CD4-positive, alpha-beta T cell treated with Interferon gamma for 1 hour (primary cell): ENCODE measurements at places on chromosomes 7 and 10.

- DNase-seq, result no peak
Measured at GRCh38 chr10:131311661-131312477, at the start of gene TCERG1L. TSS of gene TCERG1L (minus strand) at chr10:131311721. CDS start at chr10:131311635, 86 bp downstream.

DNA sequence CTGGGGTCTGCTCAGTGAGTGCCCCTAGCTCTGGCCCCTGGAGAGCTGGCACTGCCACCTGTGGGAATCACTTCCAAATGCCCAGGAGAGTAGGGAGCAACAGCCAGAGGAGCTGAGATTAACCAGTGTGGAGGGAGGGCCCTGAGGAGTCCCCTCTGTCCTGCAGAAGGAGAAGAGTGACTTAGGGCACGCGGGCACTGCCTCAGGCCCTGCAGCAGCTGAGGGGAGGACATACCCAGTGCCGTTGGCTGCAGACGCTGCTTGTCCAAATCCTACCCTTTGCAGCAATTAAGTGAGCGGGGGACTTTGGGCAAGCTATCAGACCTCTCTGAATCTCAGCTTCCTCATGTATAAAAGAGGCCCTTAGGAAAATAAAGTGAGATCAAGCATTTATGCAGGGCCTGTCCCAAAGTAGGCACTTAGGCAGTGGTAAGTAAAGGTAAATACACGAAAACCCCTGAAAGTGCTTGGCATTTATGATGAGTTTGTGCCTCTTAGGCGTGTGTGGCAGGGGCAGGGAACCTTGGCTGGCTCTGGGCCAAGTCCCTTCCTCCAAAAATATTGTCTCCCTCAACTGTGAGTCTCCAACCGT lies 16.9 kb downstream of the PRF1 start:
- no peak for DNase-seq

GRCh38 chr7:123209786-123210185 lies 10.0 kb upstream of the SLC13A1 start:
- no peak for DNase-seq

DNA sequence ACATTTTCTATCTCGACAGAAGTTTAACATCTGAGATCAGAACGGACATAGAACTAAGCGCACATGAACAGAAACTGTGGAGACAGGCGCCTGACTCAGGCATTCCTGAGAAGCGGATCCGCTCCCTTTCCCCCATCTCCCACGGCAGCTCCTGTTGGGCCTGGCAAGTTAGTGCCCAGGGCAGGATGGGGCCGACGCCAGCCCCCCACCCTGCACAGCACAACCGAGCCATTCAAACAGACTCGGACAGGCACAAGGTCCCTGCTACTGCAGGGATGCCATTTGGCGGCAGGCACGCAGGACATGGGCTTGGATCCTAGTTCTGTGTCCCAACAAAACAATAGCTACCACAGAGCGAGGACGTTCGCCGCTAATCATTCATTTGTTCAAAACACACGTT lies 271.8 kb downstream of the USP6NL start:
- DNase-seq, result no peak

DNA sequence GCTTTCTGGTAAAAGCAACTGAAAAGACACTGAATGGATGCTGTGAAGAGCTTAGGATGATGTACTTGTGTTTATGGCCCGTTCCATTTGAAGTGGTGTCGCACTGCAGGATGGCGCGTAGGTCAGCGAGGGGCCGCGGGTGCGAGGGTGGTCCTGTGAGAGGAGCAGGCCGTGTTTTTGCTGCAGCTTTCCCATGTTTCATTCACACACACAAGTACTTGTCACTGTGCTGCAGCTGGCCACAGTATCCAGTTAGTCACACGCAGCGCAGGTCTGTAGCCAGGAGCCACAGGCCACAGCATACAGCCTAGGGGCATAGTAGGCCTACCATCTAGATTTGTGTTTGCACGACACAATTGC lies 23.2 kb downstream of the WIPI2 start:
- no peak for DNase-seq

DNA sequence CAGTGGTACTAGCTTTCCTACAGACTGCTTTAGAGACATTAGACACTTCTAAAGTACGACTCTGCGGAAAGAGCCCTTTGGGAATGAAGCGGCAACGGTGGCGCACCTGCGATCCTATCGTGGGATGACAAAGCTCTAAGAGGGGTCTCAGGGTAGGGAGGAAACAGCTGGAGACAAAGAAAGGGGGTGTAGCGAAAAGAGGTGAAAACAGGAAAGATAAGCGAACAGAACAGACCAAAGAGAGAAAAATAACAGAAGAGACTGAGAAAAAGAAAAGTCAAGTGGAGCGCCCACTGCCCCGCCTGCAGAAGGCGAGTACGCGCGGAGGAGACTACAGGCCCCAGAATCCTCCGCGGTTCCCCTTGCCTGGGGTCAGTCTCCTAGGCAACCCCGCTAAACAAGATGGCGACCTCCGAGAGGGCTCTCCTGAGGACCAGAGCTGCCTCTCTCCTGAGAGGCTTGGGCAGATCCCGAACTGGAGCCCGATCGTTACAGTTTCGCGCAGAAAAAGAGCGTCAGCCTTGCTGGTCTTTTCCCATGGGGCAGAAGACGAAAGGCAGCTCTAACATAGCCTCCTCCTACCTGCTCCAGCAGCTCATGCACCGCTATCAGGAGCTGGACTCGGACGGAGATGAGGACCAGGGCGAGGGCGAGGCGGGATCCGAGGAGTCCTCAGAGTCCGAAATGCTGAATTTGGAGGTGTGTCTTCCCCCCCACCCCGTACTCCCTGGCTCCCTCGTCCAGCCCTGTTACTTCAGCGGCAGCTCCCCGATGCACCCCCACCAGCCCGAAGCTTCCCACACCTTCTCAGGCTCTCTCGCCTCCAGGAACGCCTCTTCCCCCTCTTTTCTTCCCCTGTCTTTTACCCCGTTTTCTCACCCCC lies at the start of gene LRGUK:
Gene LRGUK (plus strand): TSS at position 375 of the 883 bp plus-strand sequence. CDS start 28 bp downstream, at position 403.
- DNase-seq, result peak; percentile 82

GRCh38 chr10:15331461-15331860 lies 39.6 kb downstream of the FAM171A1 start:
- no peak for DNase-seq

- DNase-seq, result peak; percentile 17
Measured at GRCh38 chr7:97971120-97971989, 18.6 kb downstream of the OCM2 start.

DNA sequence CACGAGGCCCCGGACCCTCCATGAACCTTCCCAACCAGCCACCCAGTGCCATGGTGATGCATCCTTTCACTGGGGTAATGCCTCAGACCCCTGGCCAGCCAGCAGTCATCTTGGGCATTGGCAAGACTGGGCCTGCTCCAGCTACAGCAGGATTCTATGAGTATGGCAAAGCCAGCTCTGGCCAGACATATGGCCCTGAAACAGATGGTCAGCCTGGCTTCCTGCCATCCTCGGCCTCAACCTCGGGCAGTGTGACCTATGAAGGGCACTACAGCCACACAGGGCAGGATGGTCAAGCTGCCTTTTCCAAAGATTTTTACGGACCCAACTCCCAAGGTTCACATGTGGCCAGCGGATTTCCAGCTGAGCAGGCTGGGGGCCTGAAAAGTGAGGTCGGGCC lies 90.6 kb upstream of the PDCD4 start:
- no peak for DNase-seq

DNA sequence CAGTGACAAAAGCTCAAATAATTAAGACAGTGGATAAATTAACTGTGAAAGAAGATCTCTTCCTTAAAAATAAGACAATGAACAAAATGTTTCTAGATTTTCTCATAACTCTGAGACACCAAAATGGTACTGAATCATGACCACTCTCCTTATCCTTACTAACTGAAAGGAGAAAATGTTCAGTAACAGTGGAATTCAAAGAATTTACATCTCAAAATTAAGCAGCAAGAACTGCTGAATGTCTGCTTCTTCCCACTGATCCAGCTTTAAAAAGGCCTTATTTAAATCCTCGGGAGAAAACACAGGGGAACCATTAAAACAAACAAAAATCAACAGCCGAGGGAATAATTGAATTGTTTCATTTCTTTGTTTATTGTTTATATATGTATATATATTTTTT lies 27.3 kb upstream of the PLXDC2 start:
- DNase-seq, result no peak

DNA sequence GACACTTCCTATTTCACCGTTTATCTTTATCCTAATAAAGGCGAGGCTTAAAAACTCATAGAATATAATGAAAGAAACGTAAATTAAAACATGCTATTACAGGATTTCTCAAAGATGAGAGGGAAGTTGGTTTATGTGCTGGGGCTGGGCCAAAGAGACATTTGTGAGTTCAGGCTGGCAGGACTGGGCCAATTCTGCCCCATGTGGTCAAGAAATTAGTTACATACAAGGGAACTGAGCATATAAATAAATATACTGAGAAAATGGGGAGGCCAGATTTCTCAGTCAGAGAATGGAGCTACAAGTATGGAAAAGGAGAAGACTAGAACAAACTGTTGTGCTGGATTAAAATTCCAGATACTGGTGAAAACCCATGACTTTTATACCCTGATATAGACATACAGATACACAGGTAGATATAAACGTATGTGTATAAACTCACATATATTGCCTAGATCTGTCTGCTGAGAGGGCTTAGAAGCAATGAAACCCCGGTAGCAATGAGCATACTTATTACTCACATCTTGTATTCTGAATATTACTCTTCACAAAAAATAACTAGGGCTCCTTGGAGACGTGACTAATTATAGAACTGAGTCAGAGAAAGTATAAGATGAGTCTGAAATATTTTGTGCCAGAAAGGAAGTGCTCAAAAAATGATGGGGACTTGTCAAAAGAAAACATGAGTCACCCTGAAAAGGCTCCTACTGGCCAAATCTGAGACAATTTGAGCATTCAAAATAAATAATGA lies 155.7 kb upstream of the FGFR2 start:
- no peak for DNase-seq

- DNase-seq, result no peak
Measured at GRCh38 chr7:79855172-79855571, 279.5 kb upstream of the GNAI1 start.

GRCh38 chr7:40382145-40382544 lies 247.3 kb downstream of the SUGCT start:
- DNase-seq, result no peak

DNA sequence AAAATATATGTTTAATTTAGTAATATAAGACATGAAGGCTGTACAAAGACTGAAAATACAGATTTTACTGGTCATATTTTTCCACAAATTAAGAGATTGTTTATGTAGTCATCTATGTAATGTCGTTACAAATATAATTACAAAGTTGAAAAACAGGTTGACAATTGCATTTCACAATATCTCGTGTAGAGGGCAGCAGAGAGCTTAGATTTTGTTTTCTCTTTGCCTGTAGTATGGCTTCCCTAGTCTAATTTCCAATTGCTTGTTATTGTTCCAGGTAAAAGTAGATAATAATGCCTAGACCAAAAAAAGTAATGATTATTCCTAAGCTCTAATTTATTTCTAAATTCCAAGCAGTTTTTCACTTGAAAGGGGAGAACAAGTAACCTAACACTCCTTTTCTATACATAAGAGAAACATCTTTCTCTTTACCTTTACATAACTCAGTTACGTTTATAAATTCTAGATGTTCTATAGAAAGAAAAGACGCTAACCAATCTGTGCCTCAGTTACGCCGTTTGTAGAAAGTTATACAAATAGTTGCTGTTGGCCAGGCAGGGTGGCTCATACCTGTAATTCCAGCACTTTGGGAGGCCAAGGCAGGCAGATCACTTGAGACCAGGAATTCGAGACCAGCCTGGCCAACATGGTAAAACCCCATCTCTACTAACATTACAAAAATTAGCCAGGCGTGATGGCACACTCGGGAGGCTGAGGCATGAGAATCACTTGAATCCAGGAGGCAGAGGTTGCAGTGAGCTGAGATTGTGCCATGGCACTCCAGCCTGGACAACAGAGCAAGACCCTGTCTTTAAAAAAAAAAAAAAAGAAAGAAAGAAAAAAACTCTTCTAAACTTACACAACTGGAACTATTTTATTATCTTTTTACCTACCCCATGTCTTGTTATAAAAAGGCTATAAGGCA lies 30.0 kb downstream of the NET1 start:
- DNase-seq, result no peak

DNA sequence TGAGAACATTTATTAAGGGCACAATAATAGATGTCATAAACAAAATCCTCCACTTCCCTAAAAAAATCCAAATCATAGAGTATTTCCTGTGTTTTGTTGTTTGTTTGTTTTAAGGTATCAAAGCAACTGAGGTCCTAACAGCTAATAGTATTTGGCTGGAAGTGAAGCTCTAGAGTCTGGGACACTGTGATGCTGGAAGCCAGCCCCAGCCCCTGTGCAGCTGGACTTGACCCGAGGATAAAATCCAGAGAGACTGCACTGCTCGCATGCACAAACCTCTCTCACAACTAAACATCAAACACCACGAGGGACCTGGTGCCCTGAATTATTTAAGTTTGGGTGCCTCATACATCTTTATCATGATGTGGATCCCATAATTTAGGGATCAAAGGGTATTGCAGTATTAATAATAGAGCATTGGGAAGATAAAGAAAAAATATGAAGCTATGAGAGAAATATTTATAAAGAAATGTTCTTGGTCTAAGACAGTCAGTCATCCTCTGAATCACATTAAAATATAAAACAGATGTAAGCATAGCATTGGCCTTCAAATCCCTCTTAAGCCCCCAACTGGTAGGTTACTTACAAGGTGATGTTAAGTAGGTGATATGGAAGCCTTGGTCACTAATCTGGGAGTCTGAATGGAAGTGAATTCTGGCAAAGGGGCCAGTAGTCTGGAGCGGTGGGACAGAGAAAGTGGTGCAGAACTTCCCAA lies 44.4 kb downstream of the CUBN start:
- no peak for DNase-seq

- DNase-seq, result no peak
Measured at GRCh38 chr7:147803151-147803550, 787.4 kb upstream of the C7orf33 start.

DNA sequence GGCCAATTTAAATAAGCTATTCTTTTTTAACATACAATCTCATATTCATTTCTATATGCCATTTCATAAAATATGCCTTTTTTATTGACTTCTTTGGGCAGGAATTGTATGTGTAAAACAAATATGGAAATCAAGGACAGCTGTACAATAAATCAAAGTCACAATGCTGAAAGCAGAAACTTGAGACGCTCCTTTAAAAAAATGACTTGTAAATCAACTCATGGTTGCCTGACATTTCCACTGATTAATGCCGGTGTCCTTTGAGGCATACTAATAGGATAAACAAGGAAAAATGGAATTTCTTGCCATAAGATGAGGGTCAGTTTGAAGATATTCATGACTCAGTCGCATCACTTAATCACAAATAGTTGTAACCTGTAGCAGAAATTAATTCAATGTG lies 247.4 kb upstream of the TEX47 start:
- no peak for DNase-seq

DNA sequence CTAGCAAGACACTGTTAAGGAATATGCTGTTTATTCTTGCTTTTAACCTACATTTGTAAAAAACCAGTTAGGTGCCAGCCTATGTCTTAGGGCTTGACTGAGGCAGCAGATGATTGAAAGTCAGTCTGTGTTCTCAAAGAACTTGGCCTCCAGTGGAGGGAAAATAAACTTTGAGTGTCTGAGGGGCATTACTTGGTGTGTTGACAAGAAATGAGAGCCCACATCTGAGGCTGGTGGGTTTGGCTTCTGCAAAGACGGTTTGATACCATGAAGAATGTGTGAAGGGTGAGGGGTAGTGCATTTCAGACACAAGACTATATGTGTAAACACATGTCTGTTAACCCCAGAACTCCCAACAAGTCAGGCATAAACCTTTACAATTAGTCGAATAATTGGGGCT lies 28.5 kb downstream of the CCSER2 start:
- DNase-seq, result no peak
